ENCODE measurements at places on chromosomes 7 and 10. TPM values are rescaled to one million over a fixed set of nuclear protein-coding genes. Genes with fewer than 3 reads are reported as not detected.

DNA sequence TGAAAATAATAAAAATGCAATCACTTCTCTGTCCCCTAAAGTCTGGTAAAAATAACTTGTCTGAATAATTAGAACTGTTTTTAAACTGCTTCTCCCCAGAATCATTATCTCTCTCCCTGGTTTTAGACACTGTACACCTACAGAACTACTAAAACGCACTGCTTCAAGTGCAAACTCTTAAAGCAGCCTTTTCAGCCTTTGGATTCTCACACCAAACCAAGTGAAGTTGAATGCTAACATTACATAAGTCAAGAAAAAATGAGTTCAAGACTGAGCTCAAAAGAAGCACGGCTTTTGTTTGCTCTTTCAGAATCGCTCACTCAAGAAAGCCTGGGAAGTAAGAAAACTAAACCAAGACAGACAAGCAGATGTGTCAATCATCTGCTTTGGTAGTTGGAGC lies 188.8 kb downstream of the LSM5 start:
- no peak overlapping the region for H3K27ac ChIP-seq
- no peak for DNase-seq
- H3K4me3 ChIP-seq: no peak overlapping the region
- no peaks in the 10 kb centered on the region for H3K36me3 ChIP-seq

DNA sequence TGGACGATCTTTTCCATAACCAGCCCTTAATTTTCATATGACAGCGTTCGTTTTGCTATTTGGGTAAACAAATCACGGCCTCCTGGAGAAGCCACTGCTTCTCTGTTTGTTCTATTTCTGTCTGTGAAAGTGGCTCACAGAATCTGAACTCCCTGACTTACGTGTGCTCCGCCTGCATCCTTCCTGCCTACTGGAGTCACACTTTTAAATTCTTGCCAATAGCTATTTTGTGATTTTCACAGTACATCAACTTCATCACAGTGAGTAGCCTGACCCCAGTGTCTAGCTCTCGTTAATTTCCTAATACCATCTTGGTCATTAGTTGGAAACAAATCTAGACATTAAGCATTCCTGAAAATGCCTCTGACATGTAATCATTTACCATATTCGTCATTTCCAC lies 49.0 kb upstream of the NPS start:
- H3K4me3 ChIP-seq: no peak overlapping the region
- peaks cover 18% of the 10 kb centered on the region for H3K27me3 ChIP-seq
- no peak overlapping the region for H3K27ac ChIP-seq
- peaks cover 5% of the 10 kb centered on the region for H3K4me1 ChIP-seq

DNA sequence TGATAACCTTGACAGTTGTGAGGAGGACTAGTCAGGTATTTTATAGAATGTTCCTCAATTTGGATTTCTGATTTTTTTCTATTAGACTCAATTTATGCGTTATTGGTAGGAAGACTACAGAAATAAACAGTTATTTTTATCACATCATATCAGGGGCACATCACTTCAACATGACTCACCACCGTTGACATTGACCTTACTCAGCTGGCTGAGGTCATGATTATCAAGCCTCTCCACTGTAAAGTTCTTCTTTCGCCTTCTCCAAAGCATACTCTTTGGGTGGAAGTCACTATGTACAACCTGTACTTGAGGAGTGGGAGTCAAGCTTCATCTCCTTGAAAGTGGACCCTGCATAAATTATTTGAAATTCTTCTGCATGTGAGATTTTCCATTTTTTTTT lies 194.3 kb upstream of the IGFBP3 start:
- H3K27me3 ChIP-seq: no peaks in the 10 kb centered on the region
- no peaks in the 10 kb centered on the region for H3K4me1 ChIP-seq
- no peak overlapping the region for H3K27ac ChIP-seq
- no peak overlapping the region for H3K4me3 ChIP-seq
- DNase-seq: no peak

DNA sequence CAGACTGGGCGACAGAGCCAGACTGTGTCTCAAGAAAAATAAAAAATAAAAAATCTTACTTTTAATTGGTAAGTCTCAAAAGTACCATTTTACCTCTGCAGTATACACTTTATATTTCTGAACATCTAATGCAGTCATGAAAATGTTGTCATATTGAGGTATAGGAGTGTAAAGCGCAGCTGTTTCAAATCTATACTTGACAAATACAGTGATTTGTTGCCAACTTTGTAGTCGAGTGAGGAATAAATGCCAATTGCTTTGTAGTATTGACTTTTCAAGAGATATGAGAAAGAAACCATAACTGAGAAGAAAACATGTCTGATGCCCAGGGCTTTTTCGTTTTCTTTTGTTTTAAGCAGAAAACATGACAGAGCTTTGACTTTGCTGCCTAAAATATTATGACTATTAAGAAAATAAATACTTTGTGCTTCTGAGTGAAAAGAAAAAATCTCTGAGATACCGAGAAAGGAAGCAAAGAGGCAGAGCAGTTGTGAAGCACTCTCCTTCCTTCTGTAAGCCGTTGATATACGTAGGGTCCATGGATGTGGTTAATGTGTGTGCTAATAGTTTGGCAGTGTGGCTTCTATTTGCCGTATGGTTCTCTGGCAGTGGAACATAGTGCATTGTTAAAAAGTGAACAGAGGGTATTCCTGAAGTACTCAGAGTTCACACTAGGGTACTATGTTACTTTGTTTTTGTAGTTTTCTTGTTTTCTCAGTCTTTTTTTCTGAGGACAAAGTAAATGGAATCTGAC lies 38.2 kb downstream of the AVL9 start:
- H3K36me3 ChIP-seq: peaks cover 9% of the 10 kb centered on the region
- no peak overlapping the region for H3K27ac ChIP-seq
- no peak overlapping the region for H3K4me3 ChIP-seq
- H3K27me3 ChIP-seq: no peaks in the 10 kb centered on the region
- no peak for DNase-seq

DNA sequence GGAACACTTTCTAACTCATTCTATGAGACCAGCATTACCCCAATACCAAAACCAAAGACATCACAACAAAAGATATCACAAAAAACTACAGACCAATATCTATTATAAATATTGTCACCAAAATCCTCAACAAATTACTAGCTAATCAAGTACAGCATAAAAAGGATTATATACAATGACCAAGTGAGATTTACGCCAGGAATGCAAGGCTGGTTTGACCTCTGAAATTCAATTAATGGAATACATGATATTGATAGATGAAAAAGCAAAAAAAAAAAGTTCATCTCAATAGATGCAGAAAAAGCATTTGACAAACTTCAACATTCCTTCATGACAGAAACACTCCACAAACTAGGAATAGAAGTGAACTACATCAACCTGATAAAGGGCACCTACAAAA lies 175.3 kb downstream of the LCOR start:
- H3K27ac ChIP-seq: no peak overlapping the region
- no peaks in the 10 kb centered on the region for H3K27me3 ChIP-seq
- no peaks in the 10 kb centered on the region for H3K4me1 ChIP-seq
- DNase-seq: no peak
- H3K4me3 ChIP-seq: no peak overlapping the region

DNA sequence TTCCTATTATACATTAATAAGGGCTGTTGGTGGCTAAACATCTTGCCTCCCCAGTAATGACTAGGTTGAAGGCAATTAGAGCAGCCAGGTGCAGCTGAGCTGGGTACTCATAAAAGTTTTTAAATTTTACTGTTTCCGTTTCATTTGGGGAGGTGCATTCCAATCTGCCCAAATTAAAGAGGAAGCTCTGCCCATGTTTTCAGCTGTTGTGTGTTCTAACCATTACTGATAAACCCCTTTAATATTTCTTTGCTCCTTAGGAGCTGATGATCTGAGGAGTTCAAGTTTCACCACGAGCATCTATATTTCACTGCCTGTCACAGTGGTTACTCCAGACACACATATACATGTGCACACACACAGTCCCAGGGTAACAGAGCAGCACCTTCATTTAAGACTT lies 94.4 kb downstream of the JAZF1 start:
- no peak overlapping the region for H3K4me3 ChIP-seq
- DNase-seq: no peak
- peaks cover 10% of the 10 kb centered on the region for H3K27me3 ChIP-seq
- H3K4me1 ChIP-seq: no peaks in the 10 kb centered on the region

DNA sequence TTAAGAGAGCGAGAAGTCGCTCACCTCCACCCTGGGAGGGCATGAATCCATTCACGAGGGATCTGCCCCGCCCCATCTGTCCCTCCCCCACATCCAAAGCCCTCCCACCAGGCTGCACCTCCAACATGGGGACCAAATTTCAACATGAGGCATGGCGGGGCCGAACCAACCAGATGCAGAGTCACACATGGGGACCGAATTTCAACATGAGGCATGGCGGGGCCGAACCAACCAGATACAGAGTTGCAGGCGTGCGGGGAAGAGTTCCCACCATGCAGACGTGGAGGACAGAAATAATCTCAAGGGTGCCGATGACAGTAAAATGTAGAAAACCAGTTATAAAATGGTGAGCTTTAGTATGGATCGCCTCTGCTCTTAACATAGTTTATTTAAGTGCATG lies 564.4 kb downstream of the DNAJB6 start:
- DNase-seq: no peak
- H3K27me3 ChIP-seq: peaks cover 8% of the 10 kb centered on the region

DNA sequence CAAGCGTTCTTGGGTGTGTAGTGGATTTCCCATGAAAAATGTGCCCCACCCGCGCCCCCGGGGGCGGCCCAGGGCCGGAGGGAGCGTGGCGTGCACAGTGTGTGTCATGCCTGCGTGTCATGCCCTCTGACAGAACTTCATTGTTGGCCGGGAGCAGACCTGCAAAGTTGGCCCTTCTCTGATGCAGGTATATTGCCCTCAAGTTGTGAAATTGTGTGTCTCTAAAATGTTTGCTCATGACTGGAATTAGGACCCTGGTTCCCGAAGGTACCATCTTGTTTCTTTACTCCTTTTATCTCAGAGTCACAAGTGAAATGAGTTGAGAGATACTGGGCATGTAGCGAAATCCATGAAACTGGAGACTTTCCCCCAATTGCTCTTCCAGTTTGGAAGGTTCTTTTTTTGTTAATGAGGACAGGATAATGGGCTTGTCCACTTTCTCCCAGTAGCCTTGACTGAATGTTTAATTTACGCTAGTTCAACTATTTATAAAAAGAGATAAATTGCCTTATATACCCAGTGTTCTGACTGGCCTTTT lies 26.2 kb downstream of the ADK start:
- H3K27me3 ChIP-seq: no peaks in the 10 kb centered on the region
- H3K27ac ChIP-seq: peak overlapping the region; percentile 97
- H3K36me3 ChIP-seq: peaks cover 3% of the 10 kb centered on the region

DNA sequence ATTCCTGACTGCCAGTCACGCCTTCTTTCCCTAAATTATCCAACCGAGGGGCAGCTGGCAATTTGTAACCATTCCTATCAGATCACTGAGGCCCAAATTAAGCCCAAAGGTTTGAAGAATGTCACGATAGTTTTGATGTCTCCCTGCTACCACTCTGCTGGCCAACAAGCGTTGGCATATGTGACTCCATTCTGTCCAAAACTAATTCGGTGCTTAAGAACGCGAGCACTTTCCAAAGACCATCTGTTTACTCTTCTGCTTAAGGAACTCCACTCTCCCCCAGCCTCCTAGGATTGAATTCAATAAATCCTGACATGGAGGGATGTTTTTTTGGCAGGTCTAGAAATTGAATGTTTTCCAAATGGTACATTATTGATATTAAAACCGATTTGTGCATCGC lies 131.5 kb upstream of the CTBP2 start:
- H3K36me3 ChIP-seq: no peaks in the 10 kb centered on the region
- H3K27ac ChIP-seq: no peak overlapping the region
- no peak for DNase-seq
- H3K4me3 ChIP-seq: no peak overlapping the region
- peaks cover 3% of the 10 kb centered on the region for H3K27me3 ChIP-seq

Gene CCAR1
- 109 TPM for total RNA-seq

Gene AIFM2
- total RNA-seq: 5.8 TPM

Gene PCGF6
- 14.5 TPM for total RNA-seq

Gene NUTM2E
- 0.86 TPM for total RNA-seq

Gene ENKUR
- 1.6 TPM for total RNA-seq

Gene CNTNAP2
- 26.8 TPM for total RNA-seq

Gene KLF14
- 0.55 TPM for total RNA-seq

Gene CFTR
- total RNA-seq: 11.0 TPM
